ENCODE measurements at places on chromosomes 13 and 19.

DNA sequence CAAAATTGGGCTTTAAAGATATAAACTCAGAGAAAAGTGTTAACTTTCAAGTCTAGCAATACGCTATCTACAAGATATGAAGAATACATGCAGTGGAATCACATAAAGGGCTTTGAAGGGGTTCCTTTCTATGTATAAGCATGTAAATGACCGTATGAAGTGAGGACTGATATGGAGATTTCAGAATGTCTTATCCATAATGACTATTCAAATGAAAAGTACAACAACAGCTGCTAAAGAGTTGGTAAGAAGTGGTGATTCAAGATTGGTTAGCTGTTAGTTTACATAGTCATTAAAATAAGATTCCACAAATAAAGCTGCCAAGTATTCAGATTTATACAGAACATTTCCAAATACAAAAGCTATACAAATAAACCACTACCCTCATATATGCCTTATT, 153.4 kb upstream of the STARD13 start:
- DNase-seq: no peak

- peak; percentile 77 for DNase-seq
These were observed 6.4 kb downstream of the TLE5 start for GRCh38 chr19:3055741-3056416.

DNA sequence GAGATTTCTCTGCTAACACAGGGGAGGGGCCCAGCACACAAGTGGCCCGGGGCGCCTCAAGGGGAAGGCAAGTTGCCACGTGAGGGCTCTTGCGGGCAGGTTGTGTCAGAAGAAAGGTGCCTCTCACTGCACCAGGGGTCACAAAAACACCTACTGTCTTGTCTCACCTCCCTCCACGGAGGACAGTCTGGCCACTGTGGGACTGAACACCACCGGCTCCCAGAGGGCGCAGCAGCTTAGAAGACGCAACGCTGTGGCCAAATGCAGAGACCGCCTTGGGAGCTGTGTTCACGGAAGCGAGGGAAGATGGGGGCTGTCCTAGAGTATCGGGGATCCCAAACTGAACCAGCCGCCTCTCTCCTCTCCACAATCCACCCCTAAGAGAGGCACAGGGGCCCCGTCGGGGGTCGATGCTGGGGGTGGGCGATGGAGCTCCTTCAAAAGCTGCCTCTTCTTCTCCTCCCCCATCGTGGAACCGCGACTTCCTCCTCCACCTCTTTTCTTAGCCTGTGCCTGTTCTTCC, 177.5 kb downstream of the FOXO1 start:
- no peak for DNase-seq

- DNase-seq: no peak
These were observed 1.7 kb upstream of the SERTAD3 start for GRCh38 chr19:40445780-40446262.

DNA sequence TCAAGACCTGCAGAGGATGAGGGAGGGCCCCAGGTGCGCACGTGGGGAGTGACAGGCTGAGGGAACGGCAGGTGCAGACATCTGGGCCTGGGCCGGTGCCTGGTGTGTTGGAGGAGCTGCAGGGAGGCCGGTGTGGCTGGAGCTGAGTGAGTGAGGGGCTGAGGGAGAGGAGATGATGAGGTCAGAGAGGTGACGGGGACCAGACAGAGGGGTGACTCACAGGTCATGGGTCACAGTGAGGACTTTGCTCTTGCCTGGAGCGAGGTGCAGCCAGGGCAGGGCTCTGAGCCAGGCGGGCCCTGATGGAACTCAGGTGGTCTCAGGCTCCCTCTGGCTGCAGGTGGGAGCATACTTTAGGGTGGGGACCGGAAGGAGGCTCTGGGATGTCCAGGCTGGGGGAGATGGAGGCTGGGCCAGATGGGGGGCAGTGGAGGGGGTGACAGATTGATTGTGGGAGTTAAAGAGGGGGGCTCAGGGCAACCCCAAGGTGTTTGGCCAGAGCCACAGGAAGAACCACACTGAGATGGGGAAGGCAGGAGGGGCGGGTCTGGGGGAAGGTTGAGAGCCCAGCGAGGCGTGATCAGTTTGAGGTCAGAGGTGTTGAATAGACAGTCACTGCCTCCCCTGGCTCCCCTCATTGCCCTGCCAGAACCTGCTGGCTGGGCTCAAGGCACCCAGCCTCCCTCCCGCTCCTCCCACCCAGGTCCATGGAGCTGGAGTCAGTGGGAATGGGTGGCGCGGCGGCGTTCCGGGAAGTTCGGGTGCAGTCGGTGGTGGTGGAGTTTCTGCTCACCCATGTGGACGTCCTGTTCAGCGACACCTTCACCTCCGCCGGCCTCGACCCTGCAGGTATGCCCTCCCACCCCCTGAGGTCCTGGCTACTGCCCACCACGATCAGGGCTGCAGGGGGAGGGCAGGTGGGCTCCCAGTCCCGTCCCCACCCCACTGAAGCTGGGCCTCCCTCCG, 8.4 kb downstream of the ARHGAP33 start:
- no peak for DNase-seq

GRCh38 chr19:43651758-43652545, 12.3 kb upstream of the CADM4 start:
- DNase-seq: no peak

DNA sequence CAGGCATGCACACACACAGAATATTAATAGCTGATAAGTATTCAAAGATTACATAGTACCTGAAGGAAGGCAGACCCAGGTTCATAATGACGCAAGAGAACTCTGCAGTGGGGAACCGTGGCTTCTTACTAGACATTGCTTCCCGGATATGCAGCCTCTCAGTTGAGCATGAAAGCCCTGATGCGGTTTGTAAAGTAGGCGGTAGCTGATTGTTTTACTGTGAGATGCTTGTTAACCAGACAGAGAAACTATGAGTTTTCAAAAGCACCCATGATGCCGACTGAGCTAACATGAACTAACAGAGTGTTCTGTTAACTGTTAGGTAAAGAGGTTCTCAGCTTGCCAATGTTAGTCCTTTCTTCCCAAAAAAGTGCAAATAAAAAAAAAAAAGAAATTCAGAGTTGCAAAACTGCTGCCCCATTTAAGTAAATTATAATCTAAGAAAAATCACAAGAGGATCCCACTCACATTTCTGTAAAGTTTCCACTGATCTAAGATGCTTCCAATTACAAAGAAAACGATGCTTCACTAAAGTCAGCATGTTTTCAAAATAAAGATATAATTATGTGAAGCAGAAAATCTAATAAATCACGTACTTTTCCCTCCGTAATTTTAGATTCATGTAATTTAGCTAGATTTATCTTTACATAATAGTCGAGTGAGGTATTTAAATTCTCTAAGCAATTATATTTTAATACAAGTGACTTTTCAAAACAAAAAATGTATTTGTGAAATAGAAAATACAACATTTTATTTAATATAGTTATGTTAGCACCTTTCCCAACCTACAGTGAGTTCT, 2.2 kb downstream of the FLT1 start:
- DNase-seq: no peak

DNA sequence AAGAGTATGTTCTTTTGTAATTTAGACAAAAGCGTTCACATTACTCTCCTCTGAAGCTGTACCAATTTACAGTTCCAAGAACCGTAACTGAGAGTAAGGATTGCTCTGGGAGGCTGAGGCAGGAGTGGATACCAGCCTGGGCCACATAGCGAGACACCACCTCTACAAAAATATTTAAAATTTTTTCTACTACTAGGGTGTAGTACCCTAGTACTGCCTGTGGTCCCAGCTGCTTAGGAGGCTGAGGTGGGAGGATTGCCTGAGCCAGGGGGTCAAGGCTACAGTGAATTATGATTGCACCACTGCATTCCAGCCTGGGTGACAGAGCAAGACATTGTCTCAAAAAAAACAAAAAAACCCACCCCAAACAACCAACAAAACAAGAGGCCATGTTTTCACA, 12.1 kb upstream of the CYP2A6 start:
- no peak for DNase-seq

DNA sequence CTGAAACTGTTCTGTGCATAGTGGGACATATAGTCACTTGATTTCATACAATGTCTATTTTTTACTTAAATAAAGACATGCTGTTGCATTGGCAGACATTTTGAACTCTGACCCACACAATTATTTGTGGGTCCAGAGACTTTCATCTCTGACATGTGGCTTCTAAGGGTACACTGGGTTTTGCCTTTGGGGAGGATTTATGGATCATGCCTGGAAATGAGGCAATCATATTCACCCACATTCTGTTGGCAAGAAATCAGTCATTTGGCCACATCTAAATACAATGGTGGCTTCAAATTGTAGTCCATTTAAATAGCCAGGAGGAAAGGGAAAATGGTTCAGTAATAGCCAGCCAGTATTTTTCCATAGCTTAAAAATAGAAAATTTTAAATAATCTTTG, 238.3 kb upstream of the KLF12 start:
- no peak for DNase-seq

- DNase-seq: no peak
These were observed 142.7 kb downstream of the DLEU7 start for GRCh38 chr13:50700664-50701305.
